ENCODE measurements at places on chromosomes 1 and 21. TPM values are rescaled to one million over a fixed set of nuclear protein-coding genes. Genes with fewer than 3 reads are reported as not detected.
A peak's percentile ranks its signal among the peaks of the same experiment; 100 is the strongest.

OR2L13 gene
- not detected for total RNA-seq

ZNF670 gene
- total RNA-seq: 3.3 TPM

KCNT2 gene
- total RNA-seq: 3.0 TPM

ERG gene
- total RNA-seq: 30.3 TPM

FMOD gene
- 93.4 TPM for total RNA-seq

PLPPR4 gene
- 1.5 TPM for total RNA-seq

FCGR2B gene
- 6.8 TPM for total RNA-seq

GBP7 gene
- total RNA-seq: not detected

AADACL3 gene
- not detected for total RNA-seq

CLDN19 gene
- total RNA-seq: not detected

DTL gene
- total RNA-seq: 5.1 TPM

DNA sequence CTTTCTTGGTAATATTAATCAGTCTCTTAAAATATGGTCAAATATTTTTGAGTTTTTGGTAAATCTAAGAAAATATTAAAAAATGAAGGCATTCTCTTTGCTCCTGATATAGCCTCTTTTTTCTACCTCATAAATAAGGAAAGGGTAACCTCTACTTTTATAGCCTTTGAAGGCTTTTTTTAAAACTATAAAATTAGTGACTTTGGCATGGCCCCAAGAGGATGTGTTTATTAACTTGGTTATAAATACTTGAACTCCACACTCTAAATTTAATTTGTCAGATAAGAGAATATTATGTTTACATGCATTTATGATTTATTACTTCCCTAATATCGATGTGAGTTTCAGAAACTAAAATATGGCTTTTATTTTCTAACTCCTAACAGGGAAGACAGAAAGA lies 60.3 kb downstream of the LMO4 start:
- no peak for DNase-seq

- no peak for DNase-seq
Measured at GRCh38 chr21:38494703-38495102, 3.6 kb downstream of the ERG start.

- no peak for DNase-seq
Measured at GRCh38 chr1:33111965-33112364, 31.0 kb downstream of the AZIN2 start.

DNA sequence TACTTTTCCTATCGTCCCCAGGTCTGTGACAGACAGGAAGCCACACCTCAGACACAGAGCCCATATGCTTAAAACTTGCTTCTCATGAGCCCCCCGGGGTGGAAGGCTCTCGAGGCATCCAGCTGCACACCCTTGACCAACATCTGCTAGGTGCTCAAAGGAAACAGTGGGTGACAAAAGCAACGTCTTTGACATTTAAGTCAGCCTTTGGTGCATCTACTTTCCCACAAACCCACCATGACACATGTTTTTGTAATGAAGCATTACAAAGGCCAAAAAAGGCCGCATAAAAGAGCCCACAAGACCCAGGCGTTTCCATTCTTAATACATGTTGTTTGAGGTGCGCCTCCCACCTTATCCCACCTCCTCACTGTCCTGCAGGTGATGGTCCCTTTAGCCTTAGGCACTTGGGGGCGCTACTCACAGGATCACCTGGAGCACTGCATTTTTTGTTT lies 11.8 kb upstream of the FASLG start:
- DNase-seq: no peak

DNA sequence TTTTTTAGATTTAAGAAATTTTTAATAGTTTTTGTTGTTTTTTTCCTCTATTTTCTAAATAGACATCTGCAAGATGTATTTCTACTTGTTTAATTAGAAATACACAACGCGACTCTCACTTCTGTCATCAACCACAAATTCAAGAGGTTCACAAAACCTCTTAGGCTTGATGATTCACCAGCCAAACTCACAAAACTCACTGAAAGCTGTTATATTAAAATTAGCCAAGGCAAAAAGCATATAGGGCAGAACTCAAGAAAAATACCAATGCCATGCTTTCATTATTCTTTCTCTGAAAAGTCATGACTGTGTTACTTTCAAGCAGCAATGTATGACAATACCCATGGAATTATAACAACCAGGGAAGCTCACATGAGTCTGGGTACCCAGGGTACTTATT lies 487.0 kb upstream of the RGS18 start:
- DNase-seq: no peak

DNA sequence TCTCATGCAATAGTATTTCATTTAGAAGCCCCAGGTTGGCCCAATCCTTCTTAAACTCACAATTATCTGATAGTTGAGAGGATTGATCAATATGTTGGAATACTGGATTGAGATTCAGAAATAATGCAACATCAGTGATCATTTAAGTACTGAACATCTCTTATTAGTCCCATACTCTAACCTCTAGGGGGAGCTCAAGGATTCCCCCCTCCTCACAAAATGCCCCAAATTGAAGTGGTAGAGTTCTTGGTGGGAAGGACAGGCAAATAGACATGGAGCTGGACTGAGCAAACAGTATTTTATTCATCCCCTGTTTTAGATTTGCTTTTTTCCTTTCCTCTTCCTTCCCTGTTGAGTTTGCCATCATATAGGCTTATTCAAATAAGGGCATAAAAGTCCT lies 62.8 kb downstream of the NGF start:
- DNase-seq: no peak

GRCh38 chr1:90854397-90854924 lies 137.4 kb upstream of the BARHL2 start:
- DNase-seq: no peak

- no peak for DNase-seq
Measured at GRCh38 chr1:212952641-212952976, 2.3 kb downstream of the VASH2 start.

DNA sequence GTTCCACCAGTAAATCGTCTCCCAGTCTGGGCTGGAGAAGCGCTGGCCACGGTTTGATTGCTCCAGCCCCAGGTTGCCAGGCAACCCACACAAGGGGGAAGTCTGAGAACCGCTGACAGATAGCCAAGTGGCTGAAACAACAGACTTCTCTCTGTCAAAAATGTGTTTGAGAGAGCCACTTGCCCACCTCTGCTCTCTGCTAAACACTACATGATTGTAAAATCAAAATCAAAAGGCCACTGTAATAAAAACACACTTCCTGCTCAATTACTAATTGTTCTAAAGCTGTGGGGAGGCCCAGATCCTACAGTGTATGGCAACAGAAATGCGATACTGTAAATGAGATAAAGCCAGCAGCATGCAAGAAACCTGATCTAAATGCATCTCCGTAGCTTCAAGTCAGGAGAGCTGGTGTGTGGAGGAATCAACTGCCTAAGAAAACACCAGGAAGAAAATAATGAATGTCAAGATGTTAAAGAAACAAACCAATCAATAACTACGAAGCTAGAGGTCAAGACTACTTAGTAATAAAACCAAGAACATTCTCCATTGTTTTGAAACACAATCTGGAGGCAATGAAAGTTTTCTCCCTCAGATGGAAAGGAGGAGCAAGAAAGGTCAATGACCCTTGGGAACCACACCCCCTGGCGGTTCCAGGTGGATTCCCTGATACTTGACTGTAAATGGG lies 121.2 kb downstream of the SLC45A1 start:
- peak; percentile 86 for DNase-seq

DNA sequence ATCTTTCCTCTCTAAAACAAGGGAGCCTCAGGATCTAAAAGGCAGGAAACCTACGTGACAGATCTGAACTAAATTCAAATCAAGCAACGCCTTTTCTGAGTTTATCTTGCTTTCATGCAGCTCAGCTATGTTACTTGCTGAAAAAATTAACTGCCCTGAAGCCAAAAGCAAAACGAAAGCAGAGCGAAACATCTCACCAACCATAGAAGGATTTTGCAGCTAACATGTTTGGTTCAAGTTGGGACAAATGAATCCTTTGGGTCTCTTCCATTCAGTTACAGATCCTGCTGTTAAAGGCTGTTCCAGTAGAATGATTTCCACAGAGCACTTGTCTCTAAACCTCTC lies 482 bp downstream of the SLC2A5 start:
- no peak for DNase-seq

- peak; percentile 40 for DNase-seq
Measured at GRCh38 chr1:56378341-56379070, 200.9 kb downstream of the PLPP3 start.

- no peak for DNase-seq
Measured at GRCh38 chr1:248850124-248850523, 8.8 kb downstream of the ZNF692 start.

DNA sequence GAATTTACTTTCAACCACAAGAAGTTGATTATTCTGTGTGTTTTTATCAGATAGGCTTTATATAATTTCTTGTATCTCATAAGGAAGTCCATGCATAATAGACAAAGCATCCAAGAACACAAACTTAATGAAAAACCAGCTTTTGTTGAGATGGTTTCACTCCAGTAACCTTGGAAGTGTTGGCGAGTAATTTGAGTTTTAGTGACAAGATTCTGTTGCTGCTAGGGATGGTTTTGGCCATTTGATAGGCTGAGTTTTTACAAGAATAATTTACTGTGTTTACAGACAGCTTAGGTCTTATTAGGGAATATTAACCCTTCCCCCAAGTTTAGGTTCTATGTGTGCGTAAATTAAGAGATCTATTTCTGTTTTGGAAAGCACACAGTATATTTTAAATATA lies 513.6 kb downstream of the USP25 start:
- no peak for DNase-seq

DNA sequence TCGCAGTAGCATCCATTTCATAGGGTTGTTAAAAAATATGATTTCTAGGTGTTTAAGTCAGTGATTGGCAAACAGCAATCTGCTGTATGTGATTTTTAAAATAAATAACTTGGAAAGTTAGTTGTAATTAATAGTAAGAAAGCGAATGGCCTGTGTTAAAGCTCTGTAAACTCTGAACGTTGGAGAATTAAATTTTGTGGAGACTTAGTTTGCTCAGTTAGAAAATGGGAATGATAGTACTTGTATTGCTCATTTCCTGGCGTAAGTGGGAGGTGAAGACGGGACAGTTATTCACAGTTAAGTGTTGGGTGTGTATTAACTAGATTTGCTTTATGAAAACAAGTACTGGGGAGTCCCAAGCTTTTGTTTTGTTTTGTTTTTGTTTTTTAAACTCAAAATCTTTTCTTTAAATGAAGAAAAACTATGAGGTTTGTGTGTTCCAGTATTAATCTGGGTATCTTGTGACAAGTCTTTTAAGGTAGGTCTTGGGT lies 995 bp downstream of the CACYBP start:
- no peak for DNase-seq

DNA sequence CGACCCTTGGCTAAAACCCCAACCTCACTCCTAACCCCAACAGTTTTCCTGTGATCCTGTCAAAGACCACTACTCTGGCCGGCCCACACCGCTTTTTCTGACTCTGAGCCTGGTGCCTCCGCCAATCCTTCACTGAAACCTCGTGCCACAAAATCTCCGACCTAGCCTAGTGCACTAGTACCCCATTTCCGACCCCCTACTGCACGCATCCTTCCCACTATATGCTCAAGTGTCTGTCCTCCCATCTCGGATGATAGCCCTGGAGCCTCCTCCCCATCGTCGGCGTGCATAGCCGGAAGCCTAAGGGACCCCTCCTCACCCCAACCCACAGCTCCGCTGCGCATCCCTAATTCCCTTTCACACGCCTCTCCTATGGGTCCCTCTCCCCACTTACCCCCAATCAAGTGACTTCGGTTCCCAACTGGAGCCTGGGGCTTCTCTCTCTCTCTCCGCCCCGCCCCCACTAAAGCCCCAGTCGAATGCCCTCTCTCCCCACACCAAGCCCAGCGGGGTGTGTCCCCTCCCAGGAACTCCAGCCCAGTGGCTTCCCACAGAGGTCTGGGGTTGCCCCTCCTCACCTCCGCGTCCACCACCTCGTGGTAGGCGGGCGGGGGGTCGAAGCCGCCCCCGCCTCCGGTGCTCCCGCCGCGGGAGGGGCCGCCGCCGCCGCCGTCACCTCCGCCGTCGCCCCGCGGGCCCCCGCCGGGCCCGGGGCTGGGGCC lies 791 bp downstream of the USP24 start:
- DNase-seq: peak; percentile 44

- DNase-seq: no peak
Measured at GRCh38 chr1:53678507-53678906, 60.5 kb downstream of the GLIS1 start.

All from lung (tissue), 17 donors.